ENCODE measurements at places on chromosomes 4 and X.

- no peak for DNase-seq
Measured at GRCh38 chrX:153648358-153649177, 1.6 kb downstream of the DUSP9 start.

DNA sequence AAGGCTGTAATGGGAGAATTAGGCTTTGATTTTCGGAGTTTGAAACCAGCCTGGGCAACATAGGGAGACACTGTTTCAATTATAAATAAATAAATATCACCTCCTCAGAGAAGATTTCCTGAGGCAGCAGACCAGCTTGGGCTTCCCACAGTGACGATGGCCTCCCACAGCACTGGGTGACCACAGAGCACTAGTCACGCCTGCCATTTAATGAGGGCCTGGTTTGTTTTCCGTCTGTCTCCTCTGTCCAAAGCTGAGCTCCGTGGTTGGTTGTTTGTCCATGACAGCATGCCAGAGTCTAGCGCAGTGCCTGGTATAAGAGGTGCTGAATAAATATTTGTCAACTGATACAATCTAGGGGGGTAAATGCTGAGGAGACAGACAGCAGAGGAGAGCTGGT, 10.4 kb upstream of the PDGFRA start:
- no peak for DNase-seq

GRCh38 chr4:85639946-85640345, 165.0 kb downstream of the ARHGAP24 start:
- no peak for DNase-seq

- DNase-seq = no peak
Measured at GRCh38 chr4:183499389-183499788, 5.5 kb upstream of the ING2 start.

GRCh38 chr4:186227744-186228513, 622 bp downstream of the KLKB1 start:
- DNase-seq = no peak

GRCh38 chr4:169144061-169144600, 126.6 kb downstream of the SH3RF1 start:
- no peak for DNase-seq

All from activated CD4-positive, alpha-beta T cell treated with anti-CD3 and anti-CD28 coated beads, Interleukin-2, amount 50 U/mL, for 1 hour (primary cell).